IMR-90 (cell line): ENCODE measurements at places on chromosomes 5 and 9. TPM values are rescaled to one million over a fixed set of nuclear protein-coding genes. Genes with fewer than 3 reads are reported as not detected.

Gene GLIPR2
- polyA plus RNA-seq: 42.7 and 43.3 TPM in 2 replicates

DNA sequence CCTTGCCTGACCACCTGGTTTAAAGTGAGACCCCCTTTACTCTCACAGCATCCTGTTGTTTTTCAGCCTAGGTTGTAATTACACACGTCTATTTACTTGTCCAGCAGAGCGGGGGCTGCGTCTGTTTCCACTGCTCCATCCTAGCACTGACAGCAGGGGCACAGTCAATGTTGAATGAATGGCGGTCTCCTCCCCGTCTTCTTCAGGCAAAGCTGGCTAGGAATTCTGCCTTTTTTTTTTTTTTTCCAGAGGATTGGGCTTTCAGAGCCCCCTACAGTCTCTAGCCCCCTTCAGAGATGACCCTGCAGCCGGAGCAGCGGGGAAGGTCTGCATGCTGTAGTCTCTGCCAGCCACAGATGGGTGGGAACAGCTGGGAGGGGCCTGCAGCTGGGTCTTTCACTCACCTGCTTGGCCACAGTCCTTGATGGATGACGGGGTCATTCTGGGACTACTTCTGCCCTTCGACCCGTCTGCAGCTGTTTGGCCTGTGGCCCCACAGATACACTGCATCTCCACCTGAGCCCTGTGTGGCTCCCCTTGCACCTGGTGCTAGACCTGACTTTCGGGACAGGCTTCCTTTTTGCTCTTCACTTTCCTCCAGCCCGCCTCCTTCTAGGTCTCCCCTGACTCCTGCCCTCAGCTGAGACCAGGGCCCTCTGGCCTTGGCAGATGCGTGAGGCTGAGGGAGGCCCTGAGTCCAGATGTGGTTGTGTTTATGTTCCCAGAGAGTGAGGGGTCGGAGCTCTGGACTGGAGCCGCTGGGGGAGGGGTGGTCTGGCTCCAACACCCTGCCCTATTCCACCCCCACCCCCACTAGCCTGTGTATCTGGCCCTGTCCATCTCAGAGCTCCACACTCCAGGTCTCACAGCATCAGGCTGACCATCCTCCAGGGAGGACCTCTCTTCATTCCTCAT lies 8.0 kb downstream of the PITX1 start:
- DNase-seq: no peak

Gene PLEKHG4B
- 1.1 and 1.4 TPM in 2 replicates for polyA plus RNA-seq

DNA sequence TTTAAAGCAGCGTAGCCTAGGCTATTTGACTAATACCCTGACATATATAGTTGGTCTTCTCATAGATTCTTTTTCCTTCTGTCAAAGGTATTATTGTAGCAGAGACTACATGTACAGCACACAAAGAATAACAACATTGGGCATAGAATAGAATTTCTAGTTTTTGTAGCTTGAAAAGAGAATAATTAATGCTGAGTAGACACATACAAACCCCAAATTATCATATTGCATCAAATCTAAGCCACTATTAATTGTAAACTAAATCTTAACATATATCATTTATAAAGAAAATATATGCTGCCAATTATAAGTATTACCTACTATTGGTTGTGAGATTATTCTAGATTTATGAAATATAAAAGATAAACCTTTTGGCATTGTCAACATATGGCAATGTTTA lies 574.5 kb downstream of the SLCO4C1 start:
- no peak for DNase-seq

DNA sequence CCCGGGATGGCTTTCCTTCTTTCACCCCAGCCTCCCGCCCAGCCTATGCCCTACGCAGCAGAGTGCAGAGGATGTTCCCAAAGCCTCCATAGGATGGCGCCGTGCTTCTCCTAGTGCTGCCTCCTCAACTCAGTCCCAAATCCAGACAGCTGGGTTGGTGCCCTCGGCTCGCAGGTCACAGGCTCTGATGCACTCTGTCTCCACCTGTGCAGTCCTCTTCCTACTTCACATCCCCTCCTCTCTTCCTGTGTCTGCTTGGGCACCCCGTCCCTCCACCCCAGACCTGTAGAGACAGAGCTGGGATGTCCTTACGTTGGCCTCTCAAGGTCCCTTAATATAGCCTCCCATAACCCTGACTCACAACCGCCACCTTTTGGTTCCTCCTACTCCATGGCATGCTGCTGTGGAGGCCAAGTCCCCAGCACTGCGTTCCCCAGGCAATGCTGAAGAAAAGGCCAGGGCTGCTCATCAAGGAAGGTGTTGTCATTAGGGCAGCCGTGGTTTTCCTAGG lies 314.4 kb downstream of the GADD45G start:
- no peak for DNase-seq

Gene DROSHA
- polyA plus RNA-seq: 36.5 and 39.6 TPM in 2 replicates

Gene IFNA21
- not detected in 2 replicates for polyA plus RNA-seq

Gene GFRA3
- not detected in 2 replicates for polyA plus RNA-seq

Gene AJM1
- 1.5 and 1.9 TPM in 2 replicates for polyA plus RNA-seq

- DNase-seq: no peak
Measured at GRCh38 chr9:20742833-20743232, 58.8 kb downstream of the FOCAD start.

GRCh38 chr5:10789726-10790125 lies 28.7 kb upstream of the DAP start:
- peak; percentile 12 for DNase-seq

DNA sequence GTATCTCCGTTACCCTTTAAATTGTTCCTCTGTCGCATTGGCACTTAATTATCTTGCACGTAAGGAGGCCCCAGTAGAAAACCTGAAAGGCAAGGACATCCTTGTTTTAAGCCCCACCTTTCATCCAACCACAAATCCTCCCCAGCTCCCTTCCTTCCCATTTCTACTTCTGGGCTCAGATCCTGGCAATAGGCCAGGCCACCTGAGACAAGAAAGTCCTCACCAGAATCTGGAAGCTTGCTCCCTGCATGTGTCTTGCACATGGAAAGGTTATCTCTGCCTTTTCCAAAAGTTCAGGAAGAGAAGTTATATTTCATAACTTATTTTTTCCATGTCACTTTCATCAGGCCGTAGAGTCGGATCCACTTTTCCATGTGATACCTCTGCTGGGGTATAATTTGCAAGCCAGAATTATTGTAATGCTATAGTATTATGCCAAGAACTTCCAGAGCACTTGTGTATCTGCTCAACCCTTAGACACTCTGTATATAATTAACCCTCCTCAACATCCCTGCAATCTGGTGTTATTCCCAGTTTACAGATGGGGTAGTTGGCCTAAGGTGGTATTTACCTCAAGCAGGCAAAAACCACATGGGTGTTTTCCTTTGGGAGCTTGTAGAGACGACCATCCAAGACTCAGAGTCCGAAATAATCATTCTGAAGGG lies 2.6 kb upstream of the SHB start:
- DNase-seq: no peak

DNA sequence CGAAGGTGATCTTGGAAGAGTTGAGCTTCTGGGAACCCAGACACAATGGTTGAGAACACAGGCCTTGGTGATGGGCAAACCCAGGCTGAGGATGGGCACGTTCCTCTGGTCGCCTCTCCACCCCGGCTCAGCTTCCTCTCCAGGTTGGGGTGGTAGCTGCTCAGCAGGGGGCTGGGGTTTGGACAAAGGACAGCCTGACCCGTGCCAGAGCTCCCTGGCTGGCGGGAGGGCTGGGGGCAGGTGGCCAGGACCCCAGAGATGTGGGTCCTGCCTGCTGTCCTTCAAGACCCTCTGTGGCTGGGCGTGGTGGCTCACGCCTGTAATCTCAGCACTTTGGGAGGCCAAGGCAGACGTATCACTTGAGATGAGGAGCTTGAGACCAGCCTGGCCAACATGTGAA lies 25.2 kb downstream of the NCS1 start:
- no peak for DNase-seq

DNA sequence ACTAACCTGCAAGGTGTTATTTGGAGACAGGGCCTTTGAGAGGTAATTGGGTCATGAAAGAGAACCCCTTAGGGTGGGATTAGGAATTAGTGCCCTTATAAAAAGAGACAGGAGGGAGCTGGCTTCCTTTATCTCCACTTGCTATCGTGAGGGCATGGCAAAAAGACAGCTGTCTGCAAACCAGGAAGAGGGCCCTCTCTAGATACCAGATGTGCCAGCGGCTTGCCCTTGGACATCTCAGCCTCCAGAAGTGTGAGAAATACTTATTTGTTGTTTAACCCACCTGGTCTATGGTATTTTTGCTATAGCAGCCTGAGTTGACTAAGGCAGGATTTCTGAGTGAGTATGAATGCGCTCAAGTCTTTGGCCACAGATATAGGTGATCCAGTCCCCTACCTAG lies 978 bp upstream of the RGS14 start:
- no peak for DNase-seq

DNA sequence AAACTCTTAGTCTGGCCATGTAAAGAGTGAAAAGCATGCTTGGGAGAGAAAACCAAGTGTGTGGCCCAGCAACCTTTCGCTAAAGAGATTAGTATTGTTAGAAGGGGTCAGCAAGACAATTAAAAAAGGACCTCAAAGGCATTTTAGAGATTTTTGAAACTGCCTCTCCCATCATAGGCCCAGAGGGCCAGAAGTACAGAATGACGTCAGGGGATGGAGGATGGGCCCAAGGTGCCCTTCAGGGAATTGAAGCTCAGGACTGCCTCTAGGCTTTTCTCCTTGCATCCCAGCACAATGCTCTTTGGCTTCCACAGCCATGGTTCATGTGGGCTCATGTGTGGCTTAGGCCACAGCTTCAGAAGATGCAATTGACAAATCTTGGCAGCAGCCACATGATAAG lies 287.0 kb upstream of the COX7C start:
- DNase-seq: no peak

Gene NIPAL4
- polyA plus RNA-seq: 0.32 and 0.39 TPM in 2 replicates

- DNase-seq: no peak
Measured at GRCh38 chr9:70491426-70492318, 77.2 kb upstream of the KLF9 start.

Gene CYLC2
- polyA plus RNA-seq: not detected in 2 replicates

DNA sequence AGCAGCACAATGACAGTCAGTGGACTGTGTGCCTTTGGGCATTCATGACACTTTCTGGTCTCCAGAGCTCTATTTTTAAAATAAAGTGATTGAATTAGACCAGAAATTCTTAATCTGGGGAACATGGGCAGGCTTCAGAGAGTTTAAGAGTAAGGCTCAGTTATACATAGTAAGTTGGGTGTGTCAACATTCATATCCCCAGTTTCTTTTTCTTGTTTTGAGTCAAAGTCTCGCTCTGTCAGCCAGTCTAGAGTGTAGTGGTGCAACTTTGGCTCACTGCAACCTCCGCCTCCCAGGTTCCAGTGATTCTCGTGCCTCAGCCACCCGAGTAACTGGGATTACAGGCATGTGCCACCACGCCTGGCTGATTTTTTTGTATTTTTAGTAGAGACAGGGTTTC lies 13.7 kb upstream of the KIF4B start:
- no peak for DNase-seq

Gene ALDH7A1
- polyA plus RNA-seq: 54.9 and 62.2 TPM in 2 replicates

Gene FSTL4
- polyA plus RNA-seq: not detected in 2 replicates

DNA sequence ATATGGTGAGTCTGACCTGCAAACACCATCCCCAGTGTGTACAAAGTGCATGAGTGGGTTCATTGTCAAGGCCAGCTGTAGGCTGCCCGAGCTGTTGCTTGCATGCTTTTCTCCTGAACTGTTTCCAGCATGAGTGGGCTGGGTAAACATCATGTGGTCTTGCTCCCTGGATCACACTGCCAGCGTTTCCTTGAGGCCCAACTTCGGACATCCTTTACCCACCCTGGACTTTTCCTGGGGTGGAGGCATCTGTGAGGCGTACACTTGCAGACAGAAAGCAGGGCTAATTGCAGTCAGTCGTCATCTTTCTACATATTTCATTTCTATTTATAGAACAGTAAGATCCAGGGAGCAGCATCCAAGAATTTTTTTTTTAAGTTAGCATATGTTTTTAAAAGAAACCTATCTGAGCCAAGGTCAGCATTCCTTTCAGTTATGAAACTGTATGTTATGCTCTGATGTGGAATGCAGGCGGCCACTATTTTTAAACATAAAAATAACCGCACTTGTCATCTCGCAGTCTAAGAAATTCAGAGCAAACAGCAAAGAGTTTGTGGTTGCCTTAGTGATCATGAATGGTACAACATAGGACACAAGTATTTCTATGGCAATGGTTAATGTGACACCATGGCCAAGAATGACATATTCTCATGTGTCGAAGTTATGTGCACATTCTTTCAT lies 106.5 kb upstream of the DMRT1 start:
- DNase-seq: peak; percentile 97

DNA sequence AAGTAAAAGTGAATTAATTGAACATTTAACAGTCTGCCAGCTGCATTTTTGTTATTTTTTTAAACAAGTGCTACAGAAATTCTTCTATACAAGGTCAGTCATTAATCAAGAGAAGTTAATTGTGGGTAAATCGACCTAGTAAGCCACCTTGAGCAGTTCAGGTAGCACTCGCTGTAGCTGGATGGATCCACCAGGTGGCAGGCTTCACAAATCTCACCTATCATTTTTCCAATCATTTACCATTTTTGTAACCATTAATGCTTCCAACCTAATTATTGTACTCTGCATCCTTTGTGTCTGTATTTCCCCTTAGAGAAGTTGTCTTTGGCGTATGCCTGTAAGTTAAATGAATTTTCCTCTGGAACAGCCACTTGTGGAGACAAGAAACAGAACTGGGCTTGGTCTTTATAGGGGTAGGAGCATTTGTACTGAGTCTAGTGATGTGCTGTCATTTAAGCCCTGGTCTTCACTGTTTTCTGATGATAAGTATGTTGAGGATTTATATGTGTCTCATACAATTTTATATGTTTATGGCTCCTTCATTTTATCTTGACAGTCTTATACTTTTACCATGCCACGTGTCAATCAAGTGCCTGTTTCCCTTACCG lies 39.5 kb downstream of the CD180 start:
- peak; percentile 32 for DNase-seq

Gene SRD5A1
- 18.2 and 20.5 TPM in 2 replicates for polyA plus RNA-seq

Gene DEPDC1B
- 4.4 and 4.6 TPM in 2 replicates for polyA plus RNA-seq

- DNase-seq: no peak
Measured at GRCh38 chr5:15748266-15748665, 248.3 kb downstream of the FBXL7 start.

Gene HAVCR2
- 0.07 and 0.09 TPM in 2 replicates for polyA plus RNA-seq

- DNase-seq: no peak
Measured at GRCh38 chr5:95623706-95624105, 3.8 kb downstream of the GPR150 start.

DNA sequence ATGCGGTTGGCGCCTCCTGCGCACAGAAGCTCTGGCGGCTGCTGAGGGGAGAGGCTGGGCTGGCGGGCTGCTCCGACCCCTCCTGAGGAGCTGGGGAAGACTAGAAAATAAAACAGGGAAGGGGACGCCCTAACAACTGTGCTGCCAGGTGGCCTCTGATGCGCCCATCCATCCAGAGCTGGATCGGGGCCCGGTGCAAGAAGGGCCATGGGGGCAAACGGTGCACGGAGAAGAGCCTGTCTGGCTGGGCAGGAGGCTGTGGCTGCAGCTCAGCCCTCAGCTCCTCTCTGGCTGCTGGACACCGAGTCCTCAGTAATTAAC lies 21.0 kb upstream of the MRNIP start:
- no peak for DNase-seq

Gene CARTPT
- not detected in 2 replicates for polyA plus RNA-seq

Gene PCDHA3
- 0.03 and 0.06 TPM in 2 replicates for polyA plus RNA-seq

GRCh38 chr5:67222243-67223025 lies 25.8 kb upstream of the CD180 start:
- DNase-seq: no peak
